ENCODE measurements at places on chromosomes 3 and 15.
A peak's percentile ranks its signal among the peaks of the same experiment; 100 is the strongest.

DNA sequence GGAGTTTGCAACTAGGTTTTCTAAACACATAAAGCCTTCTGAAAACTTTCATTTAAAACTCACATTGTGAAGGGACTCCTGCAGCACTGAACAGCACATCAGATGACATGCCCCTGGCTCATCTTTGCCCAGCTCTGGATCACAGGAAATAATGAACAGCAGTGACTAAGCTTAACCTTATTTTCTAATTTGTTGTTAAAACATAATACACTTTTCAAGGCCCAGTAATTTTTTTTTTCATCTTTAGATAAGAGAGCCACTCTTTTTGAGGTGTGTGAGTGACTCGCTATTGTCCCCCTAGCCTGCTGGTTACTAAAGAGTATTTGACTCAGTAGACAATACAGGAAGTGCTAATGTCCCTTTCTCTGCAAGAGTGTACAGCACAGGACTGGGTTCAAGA lies 204.0 kb downstream of the OSBPL10 start:
- no peak for DNase-seq

DNA sequence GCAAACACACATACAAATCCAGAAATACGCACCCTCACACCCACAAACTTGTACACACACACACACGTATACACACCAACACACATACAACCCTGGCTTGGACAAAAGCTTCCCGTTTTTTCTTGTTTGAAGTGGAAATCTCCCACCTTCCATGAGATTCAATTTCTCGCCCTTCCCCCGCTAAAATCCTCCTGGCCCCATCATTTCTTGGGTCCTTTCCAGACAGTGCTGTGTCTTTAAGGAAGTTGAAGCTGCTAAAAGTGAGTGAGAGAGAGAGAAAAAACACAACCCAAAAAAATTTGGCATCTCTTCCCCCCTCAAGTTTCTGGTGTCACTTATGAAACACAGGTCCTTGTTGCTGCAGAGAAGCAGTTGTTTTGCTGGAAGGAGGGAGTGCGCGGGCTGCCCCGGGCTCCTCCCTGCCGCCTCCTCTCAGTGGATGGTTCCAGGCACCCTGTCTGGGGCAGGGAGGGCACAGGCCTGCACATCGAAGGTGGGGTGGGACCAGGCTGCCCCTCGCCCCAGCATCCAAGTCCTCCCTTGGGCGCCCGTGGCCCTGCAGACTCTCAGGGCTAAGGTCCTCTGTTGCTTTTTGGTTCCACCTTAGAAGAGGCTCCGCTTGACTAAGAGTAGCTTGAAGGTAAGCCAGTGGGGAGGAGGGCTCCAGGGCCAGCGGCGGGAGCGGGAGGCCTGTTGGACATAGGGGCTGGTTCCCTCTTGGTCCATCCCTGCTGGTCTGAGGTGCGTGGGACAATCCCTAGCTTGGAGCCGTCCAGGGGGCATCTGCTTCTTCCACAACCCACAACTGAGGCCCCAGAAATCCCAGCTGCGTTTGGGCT lies at the start of gene ISLR:
ISLR (plus strand) TSS at position 331 of the 839 bp plus-strand sequence. CDS start 1,149 bp downstream, outside the sequence.
- DNase-seq = peak; percentile 21

DNA sequence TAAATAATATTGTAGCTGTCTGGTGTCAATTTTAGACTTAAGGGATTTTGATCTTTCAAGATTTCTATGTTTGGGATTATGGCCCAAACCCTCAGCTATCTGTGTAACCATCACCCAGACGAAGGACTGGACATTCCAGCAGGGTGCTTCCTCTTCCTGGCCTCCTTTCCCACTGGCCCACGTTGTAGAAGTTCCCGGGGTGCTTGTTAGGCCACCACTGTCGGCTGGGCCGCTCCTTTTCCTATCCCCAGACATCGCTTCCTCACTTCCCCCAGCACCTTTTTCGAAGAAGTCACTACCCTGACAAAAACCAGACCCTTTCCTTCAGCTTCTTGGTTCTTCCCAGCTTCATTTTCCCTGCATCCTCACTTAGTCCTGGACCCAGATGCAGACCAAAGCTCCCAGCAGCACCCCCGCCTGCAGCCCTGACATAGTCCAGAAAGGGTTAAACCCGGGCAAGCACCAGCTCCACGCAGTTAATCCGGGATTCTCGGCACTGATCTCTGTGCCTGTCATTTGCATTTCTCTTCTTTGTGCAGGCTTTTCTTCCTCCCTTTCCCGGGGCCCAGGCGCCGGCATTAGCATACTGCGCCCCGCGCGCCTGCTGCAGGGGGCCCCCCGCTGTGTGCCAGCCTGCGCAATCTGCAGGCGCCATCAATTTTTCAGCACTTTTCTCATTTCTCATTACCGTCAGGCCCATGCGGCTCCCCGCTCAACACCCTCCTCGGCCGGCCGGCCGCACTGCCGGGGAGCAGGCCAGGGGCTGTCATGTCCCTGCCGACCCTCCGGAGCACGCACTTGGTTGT lies 90.6 kb downstream of the ZNF621 start:
- no peak for DNase-seq

GRCh38 chr3:100489118-100489517 lies 3.3 kb upstream of the TMEM45A start:
- DNase-seq = no peak

- no peak for DNase-seq
Observed at GRCh38 chr15:99692825-99693224, 40.4 kb downstream of the LYSMD4 start.

DNA sequence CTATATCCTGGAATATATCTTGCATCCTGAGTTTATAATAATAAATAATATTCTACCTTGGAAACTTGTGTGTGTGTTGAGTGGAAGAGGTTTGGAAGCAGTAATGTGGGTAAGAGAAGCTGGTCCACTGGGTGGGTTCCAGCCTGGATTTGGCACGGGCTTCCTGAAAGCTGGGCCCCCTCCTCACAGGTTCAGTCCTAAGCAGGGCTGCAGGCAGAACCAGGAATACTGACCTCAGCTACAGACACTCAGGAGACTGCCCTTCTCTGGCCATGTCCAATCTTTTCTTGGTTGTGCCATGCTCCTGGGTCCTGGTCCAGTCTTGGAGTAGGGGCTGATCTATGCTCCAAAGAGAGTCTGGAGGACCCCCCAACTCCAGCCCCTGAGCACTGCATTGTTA lies 4.5 kb downstream of the MYD88 start:
- DNase-seq = no peak

GRCh38 chr3:151265166-151265565 lies 13.2 kb downstream of the P2RY14 start:
- no peak for DNase-seq

- DNase-seq = no peak
Observed at GRCh38 chr3:171345107-171345843, 114.9 kb downstream of the TNIK start.

DNA sequence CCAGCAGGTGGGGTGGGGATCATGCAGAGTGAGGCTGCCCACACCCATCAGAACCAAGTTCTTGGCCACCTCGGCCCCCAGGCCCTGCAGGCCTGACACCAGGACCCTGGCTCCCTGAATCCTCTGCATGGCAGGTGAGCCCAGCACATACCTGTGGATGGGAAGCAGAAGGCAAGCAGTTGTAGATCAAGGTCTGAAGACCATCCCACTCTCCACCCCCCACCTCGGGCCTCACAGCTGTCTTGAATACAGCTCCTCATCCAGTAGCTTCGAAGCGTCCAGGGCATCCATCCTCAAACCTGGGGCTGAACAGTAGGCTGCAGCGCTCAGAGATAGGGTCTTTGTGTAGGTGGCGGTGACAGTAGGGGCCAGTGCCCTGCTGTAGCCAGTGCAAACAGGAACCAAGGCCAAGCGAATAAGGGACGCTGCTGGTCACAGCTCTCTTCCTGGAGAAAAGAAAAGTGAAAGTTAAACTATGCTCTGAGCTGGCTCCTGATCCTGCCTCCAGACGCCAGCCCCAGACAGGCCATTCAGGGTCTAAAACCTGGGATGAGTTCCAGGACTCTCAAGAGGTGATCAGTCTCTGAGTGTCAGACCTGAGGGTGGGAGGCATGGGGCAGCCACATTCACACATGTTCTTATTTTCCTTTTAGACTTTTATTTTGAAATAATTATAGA lies at the start of gene UBA7:
UBA7 (minus strand) TSS at position 457 of the 678 bp plus-strand sequence; CDS start at position 291, 166 bp downstream.
- DNase-seq = peak; percentile 51

GRCh38 chr3:22485954-22486353 lies 717.2 kb upstream of the UBE2E2 start:
- no peak for DNase-seq

GRCh38 chr3:113136071-113136470 lies 75.3 kb upstream of the BOC start:
- DNase-seq = no peak

- no peak for DNase-seq
Observed at GRCh38 chr3:136836511-136837156, 17.7 kb downstream of the SLC35G2 start.

DNA sequence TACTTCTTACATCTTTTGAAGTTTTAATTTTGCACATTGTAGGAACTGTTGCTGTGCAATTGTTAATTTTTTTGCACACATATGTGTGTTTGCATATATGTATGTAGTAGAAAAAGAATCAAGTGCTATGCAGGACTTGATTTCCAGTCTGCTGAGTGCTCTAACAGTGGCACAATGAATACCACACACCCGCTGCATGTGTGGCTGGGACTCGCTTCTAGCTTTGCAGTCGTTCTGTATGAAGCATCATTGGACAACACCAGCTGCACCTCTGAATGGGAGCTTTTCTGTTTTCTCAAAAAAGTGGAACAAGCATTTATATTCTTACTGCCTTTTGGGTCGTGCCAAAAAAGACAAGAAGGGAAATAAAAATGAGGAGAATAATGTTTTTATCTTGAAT lies 564.7 kb downstream of the FOXP1 start:
- no peak for DNase-seq

DNA sequence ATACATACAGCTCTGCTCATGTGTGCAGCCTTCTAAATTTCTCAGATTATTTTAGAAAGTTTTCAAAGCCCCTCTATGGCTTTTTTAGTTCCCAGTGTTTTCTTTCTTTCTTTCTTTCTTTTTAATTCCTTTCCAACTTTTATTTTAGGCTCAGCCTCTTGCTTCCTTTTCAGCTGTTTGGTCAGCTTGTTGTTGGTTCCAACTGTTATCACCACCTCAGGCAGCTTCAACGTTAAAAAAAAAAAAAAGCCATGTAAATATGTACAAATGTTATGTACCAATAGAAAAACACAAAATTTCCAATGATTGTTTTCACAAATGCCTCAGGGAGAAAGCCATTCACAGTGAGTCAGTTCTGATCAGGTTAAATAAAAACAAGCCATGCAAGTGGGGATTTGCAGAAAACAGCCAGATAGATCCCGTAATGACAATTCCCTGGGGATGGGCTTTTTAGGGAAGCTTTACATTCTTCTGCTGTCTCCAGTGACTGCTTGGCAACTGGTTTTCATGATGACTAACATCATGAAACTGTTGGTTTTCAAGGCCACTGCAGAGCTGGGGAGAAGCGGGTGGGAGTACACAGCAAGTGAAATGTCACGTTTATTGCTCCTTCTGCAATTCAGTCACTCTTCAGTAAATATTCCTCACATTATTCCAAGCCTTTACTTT lies 908.4 kb downstream of the EPHA3 start:
- no peak for DNase-seq

DNA sequence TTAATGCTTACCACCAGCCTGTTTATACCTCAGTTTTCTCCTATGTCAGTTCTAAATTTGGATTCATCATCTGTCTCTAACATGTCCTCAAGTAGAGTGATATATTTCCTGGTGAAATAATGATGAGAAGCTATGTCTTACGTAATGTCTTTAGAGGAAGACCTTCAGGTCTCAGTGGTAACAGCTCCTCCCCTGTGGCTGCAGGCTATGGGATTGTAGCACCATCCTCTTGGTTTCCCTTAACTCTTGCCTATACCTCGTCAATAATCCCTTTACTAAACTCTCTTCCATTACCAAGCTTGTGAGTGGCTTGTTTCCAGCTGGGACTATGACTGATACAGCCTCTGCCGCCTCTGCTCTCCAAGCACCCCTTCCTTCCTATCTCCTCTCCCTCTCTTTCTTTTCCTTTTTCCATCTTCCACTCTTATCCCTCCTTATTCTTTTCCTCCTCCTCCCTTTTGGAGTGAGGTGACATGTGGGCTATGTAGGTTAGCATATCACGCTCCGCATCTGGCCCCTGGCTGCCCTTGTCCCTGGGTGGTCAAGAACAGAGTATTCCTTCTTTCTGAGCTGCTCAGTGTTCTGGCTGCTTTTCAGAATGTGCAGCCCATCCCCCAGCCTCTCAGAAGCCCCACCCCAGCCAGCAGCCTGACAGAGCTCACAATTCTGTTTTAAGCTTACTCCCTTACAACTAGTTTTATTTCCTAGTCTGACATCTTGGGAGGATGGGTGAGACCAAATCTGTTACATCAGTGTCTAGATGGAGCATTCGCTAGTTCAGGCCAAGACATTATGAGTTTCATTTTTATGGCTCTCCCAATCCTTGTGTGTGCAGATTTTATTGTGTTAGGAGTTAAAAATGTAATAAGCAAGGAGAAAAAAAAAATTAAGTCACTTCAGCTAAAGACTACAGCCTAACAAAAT lies 75.0 kb upstream of the RNU6-1 start:
- DNase-seq = no peak

DNA sequence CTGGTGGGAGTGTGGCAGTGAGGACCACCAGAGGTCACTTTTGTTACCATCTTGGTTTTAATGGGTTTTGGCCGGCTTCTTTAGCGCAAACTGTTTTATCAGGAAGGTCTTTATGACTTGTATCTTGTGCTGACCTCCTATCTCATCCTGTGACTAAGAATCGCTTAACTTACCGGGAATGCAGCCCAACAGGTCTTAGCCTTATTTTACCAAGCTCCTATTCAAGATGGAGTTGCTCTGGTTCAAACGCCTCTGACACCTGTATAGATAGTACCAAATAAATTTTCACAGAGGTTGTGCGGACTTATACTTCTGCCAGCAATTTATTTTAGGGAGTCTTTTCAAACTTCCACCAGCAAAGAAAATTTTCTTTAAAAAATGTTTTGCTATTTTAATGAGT lies 13.6 kb upstream of the SLCO3A1 start:
- DNase-seq = no peak

DNA sequence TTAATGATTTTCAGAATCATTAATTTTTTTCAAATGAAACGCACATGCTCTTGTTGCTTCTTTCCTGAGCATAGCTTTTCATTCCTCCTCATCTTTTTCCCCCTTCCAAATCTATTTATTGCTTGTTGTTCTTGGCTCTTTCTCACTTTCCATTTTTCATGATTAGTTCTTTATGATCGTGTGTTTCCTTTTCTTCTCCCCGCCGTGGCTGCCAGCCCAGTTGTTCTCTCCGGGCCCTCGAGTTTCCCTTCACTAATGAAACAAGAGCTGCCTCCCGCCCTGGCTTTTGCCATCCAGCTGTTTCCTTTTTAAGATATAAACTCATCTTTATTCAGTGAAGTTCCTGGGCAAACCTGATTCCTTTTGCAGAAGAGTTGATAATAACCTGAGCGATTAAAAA lies 170.2 kb upstream of the NR2F2 start:
- DNase-seq = no peak

- DNase-seq = no peak
Observed at GRCh38 chr3:2061360-2061759, 37.3 kb upstream of the CNTN4 start.

- no peak for DNase-seq
Observed at GRCh38 chr15:69824877-69825406, 272.8 kb downstream of the TLE3 start.
